Activated CD8-positive, alpha-beta memory T cell treated with anti-CD3 and anti-CD28 coated beads for 4 hours (primary cell): ENCODE measurements at places on chromosomes 6 and 20.

DNA sequence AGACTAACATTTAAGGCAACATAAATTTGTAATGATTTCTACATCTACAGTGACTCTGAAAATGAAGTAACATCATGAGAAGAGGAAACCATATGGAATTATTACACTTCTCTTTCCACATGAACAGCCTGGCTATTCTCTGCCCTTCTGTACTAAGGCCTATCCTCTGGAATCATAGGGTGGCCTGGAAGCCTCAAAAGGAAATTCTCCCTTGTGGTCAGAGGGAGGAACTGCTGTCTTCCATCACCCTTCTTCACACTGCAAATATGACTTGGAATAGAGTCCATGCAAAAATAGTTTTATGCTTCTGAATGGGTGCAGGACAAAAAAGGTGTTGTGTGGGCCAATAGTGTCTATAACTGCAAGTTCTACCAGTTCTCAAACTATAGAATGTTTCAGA lies 44.6 kb upstream of the SH3BGRL2 start:
- no peak for DNase-seq

GRCh38 chr6:139881728-139882211 lies 507.3 kb upstream of the CITED2 start:
- no peak for DNase-seq

- DNase-seq = no peak
Observed at GRCh38 chr6:7621761-7622160, 31.8 kb downstream of the SNRNP48 start.

GRCh38 chr20:53981752-53982437 lies 88.5 kb downstream of the BCAS1 start:
- DNase-seq = no peak

- DNase-seq = no peak
Observed at GRCh38 chr6:45835721-45836437, 179.8 kb downstream of the CLIC5 start.

DNA sequence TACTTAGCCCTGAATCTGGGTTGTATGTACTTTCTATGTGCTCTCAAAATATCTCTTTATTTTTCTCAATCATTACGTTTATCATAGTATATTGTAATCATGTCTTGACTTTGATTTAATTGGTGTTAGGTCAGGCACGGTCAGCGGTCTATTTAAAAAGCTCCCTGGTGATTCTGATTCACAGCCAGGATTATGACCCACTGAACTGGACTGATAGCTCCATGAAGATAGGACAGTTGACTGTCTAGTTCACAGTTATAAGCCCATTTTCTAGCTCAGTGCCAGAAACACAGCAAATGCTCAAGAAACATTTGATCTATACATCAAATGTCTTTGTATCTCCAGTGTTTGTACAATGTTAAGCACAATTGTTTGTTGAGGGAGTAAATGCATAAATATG lies 111.5 kb upstream of the CCN2 start:
- no peak for DNase-seq

- no peak for DNase-seq
Observed at GRCh38 chr6:96809119-96809518, 28.2 kb downstream of the GPR63 start.

GRCh38 chr6:158043586-158044524 lies 62.2 kb downstream of the SYNJ2 start:
- no peak for DNase-seq

DNA sequence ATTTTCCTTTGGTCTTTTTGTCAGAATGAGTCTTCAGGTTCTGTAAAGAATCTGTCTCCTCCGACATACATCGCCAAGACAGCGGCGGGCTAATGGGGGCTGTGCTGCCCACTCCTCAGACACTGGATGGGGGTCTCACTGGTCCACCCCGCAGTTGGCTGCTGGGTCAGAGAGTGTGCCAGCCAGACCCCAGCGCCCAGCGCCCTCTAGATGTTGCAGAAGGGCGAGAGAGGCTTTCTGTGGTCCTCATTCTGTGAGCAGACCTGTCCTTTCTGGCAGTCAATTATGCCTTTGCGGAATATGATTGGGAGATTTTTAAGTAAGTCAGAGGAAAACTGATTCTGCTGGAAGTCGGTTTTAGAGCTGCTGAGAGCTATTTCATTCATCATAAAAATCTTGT lies 7.8 kb upstream of the CCR6 start:
- DNase-seq = no peak

DNA sequence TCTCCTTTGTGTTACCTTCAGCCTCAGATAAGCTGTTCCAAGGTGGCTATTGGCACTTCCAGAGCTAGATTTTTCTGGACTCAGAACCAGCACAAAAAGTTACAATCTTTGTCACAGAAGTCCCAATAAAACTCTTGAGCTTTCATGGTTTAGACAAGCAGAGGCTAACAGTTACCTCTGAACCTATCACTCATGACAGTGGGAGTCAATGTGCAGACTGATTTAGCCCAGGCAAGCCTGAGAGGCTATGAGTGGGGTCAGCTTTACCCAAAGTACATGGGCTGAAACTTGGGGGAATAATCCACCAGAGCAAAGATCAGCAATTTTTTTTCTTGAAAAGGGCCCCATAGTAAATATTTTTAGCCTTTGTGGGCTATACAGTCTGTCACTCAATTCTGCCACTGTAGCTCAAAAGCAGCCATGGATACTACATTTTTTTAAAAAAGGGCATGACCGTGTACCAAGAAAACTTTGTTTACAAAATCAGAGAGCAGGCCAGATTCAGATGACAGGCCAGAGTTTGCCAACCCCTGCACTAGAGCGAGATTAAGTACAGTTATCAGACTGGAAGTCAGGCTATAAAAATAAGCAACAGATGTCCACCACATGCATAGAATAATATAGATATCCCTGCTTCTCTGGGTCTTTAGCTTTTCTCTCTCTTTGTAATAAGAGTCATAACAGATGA lies 20.0 kb downstream of the CCN2 start:
- DNase-seq = no peak

GRCh38 chr20:18974660-18975059 lies 161.1 kb downstream of the SCP2D1 start:
- DNase-seq = no peak

DNA sequence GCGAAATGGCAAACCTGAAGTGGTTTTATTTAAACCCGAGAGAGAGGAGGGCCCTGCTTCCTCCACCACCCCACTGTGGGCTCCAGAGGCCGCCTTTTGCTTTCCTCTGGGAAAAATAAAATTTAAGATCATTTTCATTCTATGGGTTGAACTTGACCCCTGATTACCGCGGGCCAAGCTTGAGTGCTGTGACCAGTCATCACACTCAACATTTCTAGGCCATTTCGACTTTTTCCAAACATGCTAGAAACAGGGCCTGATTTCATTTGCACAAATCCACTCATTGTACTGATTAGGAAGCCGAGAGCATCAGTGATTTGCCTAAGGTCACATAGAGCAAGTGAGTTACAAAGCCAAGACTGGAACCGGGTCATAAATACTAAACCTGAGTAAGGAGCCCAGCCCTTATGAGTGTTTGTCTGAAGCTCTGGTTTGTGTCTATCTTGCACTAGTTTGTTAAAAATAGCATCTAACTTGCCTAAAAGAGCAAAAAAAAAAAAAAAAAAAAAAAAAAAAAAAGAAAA lies 179.7 kb downstream of the DLL1 start:
- no peak for DNase-seq

DNA sequence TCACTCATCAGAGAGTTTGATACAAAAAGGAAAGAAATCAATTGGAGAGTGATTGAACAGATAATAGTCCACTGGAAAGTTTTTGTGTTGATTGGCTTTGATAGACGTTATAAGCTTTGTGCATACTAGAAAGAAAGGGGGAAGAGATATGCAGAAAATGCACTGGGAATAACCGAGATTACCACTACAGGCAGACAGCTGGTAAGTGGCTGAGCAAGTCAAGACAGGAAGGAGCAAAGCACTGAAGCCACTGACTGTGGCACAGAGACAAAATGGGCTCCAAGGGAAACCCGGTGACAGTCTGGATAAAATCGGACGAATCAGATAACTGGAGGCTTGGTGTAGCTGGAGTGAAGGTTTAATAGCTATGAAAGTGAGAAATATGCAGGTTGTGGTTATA lies 209.0 kb downstream of the SIM1 start:
- no peak for DNase-seq

DNA sequence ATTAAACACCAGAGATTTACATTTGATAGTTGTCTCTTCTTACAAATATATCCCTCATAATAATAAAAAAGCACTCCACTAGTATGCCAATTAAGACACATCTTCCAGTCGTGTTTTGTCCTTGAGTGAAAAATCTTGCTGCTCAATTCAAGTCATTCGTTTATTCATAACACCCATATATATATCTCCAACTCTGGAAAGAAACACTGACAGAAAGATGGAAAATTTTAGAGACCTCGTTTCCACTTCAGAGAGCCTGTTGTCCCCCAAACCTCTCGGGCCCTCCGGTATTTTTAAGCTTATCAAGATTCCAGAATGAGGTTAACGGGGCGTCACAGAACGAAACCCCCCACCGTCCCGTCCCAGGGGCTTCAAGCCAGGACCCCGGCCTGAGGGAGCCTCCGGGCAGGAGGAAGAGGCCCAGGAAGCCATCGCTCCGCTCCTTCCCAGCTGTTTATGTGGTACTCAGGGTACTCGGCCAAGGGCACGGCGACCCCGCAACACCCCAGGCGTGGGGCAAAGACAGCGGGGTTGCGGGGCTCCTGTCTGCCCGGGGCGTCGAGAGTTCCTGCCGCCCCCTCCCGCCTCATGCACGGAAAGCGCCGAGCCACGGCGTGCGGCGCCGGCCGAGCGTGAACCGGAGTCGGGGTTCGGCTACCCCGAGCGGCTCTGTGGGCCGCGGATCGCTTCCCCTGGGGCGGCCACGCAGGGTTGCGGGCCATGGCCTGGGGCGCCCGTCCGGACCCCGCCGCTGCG lies 623 bp upstream of the SNX9 start:
- DNase-seq = no peak

DNA sequence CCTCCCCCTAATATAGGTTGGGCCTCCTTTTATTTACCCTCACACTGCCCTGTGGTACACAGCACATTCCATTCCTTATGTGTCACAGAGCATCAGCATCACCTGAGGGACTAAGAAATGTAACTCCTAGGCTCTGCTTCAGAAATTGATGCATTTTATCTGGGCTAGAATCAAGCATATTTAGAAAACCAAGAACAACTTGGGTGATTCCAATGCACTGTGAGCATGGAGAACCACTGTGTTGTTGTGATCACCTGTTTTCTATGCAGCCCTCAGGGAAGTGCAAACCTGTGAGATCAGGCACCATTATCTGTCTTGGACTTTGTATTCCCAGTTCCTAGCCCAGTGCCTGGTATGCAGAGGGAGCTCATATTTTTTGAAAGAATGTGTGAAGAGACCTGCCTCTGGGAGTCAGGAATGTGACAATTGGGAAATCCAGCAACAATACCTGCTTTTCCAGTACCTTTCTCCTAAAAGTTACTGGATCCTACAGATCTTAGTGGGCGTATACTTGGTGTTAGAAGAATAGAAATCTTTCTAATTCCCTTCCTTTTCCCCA lies 7.0 kb downstream of the KAT14 start:
- DNase-seq = no peak

GRCh38 chr6:138465007-138465645 lies 34.2 kb downstream of the NHSL1 start:
- no peak for DNase-seq

- DNase-seq = no peak
Observed at GRCh38 chr6:127366282-127367022, 23.0 kb upstream of the ECHDC1 start.

GRCh38 chr6:12482386-12483375 lies 192.5 kb downstream of the EDN1 start:
- no peak for DNase-seq

- DNase-seq = no peak
Observed at GRCh38 chr6:137496368-137496767, 2.2 kb upstream of the OLIG3 start.

GRCh38 chr20:63186528-63187316 lies 29.2 kb downstream of the YTHDF1 start:
- DNase-seq = no peak

DNA sequence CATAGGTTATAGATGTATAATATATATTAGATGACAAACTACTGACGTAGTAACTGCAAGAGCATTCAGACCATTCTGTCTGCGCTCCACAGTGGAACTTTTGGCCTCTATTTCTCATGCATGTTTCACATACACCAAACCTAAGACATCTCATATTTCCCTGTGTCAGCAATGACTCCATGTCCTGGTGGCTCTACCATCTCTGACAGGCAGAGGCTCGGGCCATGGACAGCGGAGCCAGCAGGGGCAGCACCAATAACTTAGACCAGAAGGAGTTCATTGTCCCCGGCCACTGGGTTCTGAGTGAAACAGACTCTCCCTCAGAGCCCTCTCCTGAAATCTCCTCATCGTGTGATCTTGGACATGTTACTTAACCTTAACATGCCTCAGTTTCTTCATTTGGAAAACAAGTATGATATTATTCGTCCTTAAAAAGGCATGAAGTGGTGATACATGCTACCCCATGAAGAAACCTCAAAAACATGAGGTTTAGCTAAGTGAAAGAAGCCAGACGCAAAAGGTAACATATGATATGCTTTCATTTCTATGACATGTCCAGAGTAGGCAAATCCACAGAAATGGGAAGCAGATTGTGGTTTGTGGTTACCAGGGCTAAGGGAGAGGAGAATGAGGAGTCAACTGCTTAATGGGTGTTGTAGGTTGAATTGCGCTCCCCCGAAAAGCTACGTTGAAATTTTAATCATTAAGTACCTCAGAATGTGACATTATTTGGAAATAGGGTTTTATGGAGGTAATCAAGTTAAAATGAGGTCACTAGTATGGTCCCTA lies 564.0 kb upstream of the JARID2 start:
- no peak for DNase-seq

GRCh38 chr6:51983564-51983963 lies 103.8 kb downstream of the PKHD1 start:
- DNase-seq = no peak

DNA sequence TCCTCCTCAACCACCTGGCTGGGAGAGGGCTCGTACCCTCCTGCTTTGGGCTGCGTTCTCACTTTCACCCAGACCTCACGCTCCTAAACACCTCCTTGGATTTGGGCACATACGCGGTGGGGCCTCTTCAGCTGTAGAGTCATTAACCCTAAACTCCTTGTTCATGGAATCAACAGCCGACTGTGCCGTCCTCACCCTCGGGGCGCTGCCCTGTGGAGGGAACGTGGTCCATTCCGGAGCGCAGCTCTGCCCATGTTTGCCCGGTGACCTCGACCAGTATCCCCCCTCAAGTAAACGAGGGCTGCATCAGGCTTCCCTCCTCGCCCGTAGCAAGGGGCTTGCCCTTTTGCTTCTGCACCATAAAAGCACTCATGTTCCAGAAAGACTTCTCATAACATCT lies 174.0 kb upstream of the QKI start:
- no peak for DNase-seq
